ENCODE measurements at places on chromosomes 2 and 18. TPM values are rescaled to one million over a fixed set of nuclear protein-coding genes. Genes with fewer than 3 reads are reported as not detected.

ALK gene
- under 0.01 TPM for total RNA-seq

LHCGR gene
- not detected for total RNA-seq

CFAP221 gene
- not detected for total RNA-seq

FOXI3 gene
- total RNA-seq = not detected

C2orf15 gene
- not detected for total RNA-seq

RHOB gene
- 69.7 TPM for total RNA-seq

KIAA2012 gene
- not detected for total RNA-seq

GPBAR1 gene
- 0.12 TPM for total RNA-seq

TGFA gene
- total RNA-seq = not detected

CNGA3 gene
- not detected for total RNA-seq

RUFY4 gene
- total RNA-seq = not detected

RBKS gene
- 1.4 TPM for total RNA-seq

ITGA4 gene
- 83.0 TPM for total RNA-seq

RTKN gene
- total RNA-seq = 12.9 TPM

TXNDC2 gene
- total RNA-seq = 0.22 TPM

CFAP210 gene
- total RNA-seq = not detected

ZNF397 gene
- 14.2 TPM for total RNA-seq

MYL12B gene
- 397 TPM for total RNA-seq

TSGA10 gene
- 3.7 TPM for total RNA-seq

SLC40A1 gene
- 9.5 TPM for total RNA-seq

LONRF2 gene
- total RNA-seq = 7.6 TPM

CD8B2 gene
- not detected for total RNA-seq

SEMA4F gene
- 12.4 TPM for total RNA-seq

ILKAP gene
- 22.8 TPM for total RNA-seq

FAM110C gene
- total RNA-seq = not detected

PRKAG3 gene
- not detected for total RNA-seq

ANKRD44 gene
- total RNA-seq = 34.2 TPM

AQP12A gene
- total RNA-seq = not detected

MZT2A gene
- total RNA-seq = 123 TPM

MPP4 gene
- total RNA-seq = 2.0 TPM

SLC30A3 gene
- total RNA-seq = 0.87 TPM

NOSTRIN gene
- total RNA-seq = 0.11 TPM

OXER1 gene
- not detected for total RNA-seq
